ENCODE measurements at places on chromosomes 2 and 18. TPM values are rescaled to one million over a fixed set of nuclear protein-coding genes. Genes with fewer than 3 reads are reported as not detected.

GRCh38 chr2:40304340-40304739 lies 147.6 kb downstream of the SLC8A1 start:
- H3K36me3 ChIP-seq, result no peaks in the 10 kb centered on the region
- no peaks in the 10 kb centered on the region for H3K4me1 ChIP-seq
- no peak overlapping the region for H3K4me3 ChIP-seq
- H3K27me3 ChIP-seq, result no peaks in the 10 kb centered on the region

DNA sequence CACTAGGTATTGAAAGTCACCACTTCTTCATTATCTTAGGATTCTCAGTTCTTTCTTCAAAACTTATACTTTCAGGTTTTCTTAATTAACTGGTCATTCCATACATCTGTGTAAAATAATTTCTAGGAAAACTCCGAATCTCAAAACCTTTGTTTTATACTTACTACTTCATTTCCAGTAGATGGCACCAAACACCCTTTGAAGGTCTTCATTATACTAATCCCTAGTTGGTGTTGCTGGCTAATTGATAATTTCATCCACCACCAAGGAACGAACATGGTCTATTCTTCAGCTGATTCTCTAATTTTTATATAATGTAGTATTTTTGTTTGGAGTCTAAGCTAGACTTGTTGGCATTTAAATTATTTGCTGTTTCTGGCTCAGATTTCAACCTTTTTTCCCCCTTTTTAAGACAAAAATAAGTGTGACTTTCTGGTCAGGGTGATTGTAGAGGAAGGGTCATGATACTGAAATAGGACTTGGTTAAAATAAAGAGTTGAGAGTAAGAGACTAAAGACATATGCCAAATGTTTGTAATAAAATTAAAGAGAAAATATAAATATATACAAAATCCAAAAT lies 2.8 kb upstream of the MXD1 start:
- peaks cover 48% of the 10 kb centered on the region for H3K36me3 ChIP-seq
- no peak overlapping the region for H3K4me3 ChIP-seq
- peaks cover 8% of the 10 kb centered on the region for H3K4me1 ChIP-seq
- DNase-seq, result no peak
- no peak overlapping the region for H3K27ac ChIP-seq

- H3K27me3 ChIP-seq, result no peaks in the 10 kb centered on the region
- H3K4me3 ChIP-seq, result no peak overlapping the region
- H3K4me1 ChIP-seq, result peaks cover 17% of the 10 kb centered on the region
- H3K36me3 ChIP-seq, result no peaks in the 10 kb centered on the region
- peak; percentile 50 for DNase-seq
Observed at GRCh38 chr18:10564975-10565773, 39.3 kb downstream of the NAPG start.

- no peaks in the 10 kb centered on the region for H3K36me3 ChIP-seq
- no peaks in the 10 kb centered on the region for H3K27me3 ChIP-seq
- H3K4me1 ChIP-seq, result peaks cover 22% of the 10 kb centered on the region
- H3K27ac ChIP-seq, result no peak overlapping the region
Observed at GRCh38 chr2:231469583-231469950, 5.3 kb upstream of the NCL start.

DNA sequence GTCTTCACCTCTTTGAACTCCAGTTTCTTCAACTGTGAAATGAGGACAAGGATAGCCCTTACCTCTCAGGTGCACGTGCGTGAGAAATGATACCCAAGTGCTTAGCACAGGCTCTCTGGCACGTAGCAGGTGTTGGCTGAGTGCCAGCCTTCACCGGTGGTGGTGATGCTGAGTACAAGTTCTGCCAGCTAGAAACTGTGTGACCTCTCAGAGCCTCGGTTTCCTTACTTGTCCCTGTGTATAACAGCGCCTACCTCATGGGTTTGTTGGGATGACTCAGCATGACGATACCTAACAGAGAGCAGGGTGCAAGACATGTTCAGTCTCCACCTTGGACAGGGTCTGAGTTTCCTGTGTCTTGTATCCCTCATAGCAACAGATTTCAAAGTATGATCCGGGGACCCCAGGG lies 205.1 kb downstream of the TNS1 start:
- no peak overlapping the region for H3K4me3 ChIP-seq
- DNase-seq, result peak; percentile 32
- H3K27ac ChIP-seq, result no peak overlapping the region
- peaks cover 14% of the 10 kb centered on the region for H3K4me1 ChIP-seq
- H3K36me3 ChIP-seq, result no peaks in the 10 kb centered on the region
- no peaks in the 10 kb centered on the region for H3K27me3 ChIP-seq

DNA sequence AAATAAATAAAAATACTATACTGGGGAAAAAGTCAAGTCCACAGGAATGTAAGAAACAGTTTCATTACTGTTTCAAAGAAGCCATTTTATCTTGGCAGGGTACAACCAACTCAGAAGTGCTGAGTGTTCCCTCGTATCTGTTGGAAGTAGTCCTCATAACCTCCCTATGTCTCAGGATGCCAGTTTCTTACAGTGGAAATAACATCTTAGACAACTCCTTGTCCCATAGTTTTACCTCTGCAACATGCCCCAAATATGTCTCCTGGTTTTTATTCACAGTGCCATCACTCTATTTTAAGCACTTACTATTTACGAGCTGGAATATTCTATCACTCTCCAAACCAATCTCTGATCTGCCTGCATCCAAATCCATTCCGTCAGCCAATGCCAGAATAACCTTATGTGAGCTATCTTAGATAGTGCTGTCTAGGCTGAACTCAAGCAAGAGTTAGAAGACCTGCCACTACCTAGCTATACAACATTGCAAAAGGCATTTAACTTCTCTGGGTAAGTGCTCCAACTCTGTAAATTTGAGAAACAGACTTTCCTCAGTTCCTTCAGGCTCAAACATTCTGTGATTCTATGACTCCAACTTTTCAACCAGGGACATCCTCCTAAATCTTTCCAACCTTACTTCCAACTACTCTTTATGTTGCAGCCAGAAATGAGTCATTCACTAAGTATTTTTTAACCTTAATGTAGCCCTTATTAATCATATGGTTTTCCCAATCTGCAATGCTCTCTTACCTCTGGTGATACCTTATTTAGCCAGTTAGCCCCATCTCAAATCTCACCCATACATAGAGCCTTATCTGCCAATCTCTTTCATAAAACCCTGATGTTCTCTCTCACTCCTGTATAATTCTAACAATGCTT lies 66.7 kb downstream of the RTN4 start:
- no peaks in the 10 kb centered on the region for H3K4me1 ChIP-seq
- DNase-seq, result no peak
- H3K27me3 ChIP-seq, result no peaks in the 10 kb centered on the region

GRCh38 chr2:160968183-160968582 lies 192.0 kb upstream of the TANK start:
- no peak for DNase-seq
- no peak overlapping the region for H3K27ac ChIP-seq
- no peaks in the 10 kb centered on the region for H3K4me1 ChIP-seq
- no peak overlapping the region for H3K4me3 ChIP-seq
- H3K36me3 ChIP-seq, result no peaks in the 10 kb centered on the region

Gene GPR39
- 0.04 TPM for total RNA-seq

Gene DTNA
- 0.07 TPM for total RNA-seq
